ENCODE measurements at places on chromosomes 5 and 9. TPM values are rescaled to one million over a fixed set of nuclear protein-coding genes. Genes with fewer than 3 reads are reported as not detected.

ENG gene
- total RNA-seq = 17.7 TPM

- no peaks in the 10 kb centered on the region for H3K36me3 ChIP-seq
- no peak overlapping the region for H3K4me3 ChIP-seq
- no peaks in the 10 kb centered on the region for H3K4me1 ChIP-seq
- DNase-seq = no peak
These were observed 146.1 kb upstream of the SLC44A1 start for GRCh38 chr9:105098370-105098769.

DNA sequence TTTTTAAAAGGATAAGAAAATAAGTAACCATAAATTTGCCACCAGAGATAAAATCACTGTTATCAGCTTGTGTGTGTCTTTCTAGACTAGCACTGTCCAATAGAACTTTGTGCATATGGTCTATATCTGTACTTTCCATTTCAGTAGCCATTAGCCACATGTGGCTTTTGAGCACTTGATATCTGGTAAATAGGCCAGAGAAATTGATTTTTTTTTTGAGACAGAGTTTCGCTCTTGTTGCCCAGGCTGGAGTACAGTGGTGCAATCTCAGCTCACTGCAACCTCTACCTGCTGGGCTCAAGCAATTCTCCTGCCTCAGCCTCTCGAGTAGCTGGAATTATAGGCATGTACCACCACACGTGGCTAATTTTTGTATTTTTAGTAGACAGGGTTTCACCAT lies 17.8 kb downstream of the RBM27 start:
- H3K27me3 ChIP-seq = no peaks in the 10 kb centered on the region
- DNase-seq = no peak
- H3K4me3 ChIP-seq = no peak overlapping the region
- peaks cover 18% of the 10 kb centered on the region for H3K4me1 ChIP-seq
- H3K36me3 ChIP-seq = peaks cover 9% of the 10 kb centered on the region

- H3K27me3 ChIP-seq = no peaks in the 10 kb centered on the region
- H3K4me3 ChIP-seq = no peak overlapping the region
- no peaks in the 10 kb centered on the region for H3K36me3 ChIP-seq
- peaks cover 16% of the 10 kb centered on the region for H3K4me1 ChIP-seq
- peak; percentile 6 for DNase-seq
- peak overlapping the region; percentile 10 for H3K27ac ChIP-seq
These were observed 36.2 kb upstream of the ANKRD55 start for GRCh38 chr5:56269216-56269927.

DNA sequence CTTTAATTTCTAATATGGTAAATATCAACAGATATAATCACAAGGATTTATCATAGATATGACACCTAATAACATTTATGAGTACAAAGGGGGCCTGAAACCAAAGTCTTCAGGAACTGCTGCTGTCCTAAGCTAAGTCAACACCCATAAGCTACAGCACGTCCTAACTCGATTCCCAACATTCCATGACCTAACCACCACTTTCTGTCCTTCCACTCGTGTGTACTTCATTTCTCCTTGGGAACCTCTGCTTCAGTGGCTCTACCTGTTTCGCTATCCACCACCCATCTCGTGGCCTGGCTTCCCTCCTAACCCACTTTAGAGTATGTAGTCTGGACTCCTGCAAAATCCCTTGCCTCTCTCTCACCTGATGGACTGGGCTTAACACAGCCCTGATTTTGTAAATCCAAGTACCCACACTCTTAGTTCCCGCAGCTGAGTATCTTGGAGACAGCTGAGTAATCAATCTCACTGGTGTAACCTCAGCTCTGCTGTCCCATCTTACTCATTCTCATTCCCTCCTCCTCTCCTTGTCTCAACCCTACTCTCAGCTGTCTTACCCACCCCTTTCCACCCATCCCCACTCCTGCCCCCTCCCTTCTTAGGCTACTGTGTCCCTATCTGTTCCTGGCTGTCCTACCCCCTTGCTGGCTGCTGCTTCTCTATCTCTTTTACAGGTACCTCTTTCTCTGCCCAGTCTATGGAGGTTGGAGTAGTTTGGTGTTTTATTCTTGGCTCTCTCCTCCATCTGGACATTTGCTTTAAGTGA lies 101.8 kb downstream of the MAST4 start:
- no peak overlapping the region for H3K27ac ChIP-seq
- no peak for DNase-seq
- H3K36me3 ChIP-seq = no peaks in the 10 kb centered on the region
- H3K4me3 ChIP-seq = no peak overlapping the region

- H3K27me3 ChIP-seq = peaks cover 22% of the 10 kb centered on the region
- H3K4me1 ChIP-seq = peaks cover 2% of the 10 kb centered on the region
- H3K27ac ChIP-seq = no peak overlapping the region
- no peak for DNase-seq
These were observed 148.5 kb upstream of the PUM3 start for GRCh38 chr9:2992427-2992826.

- H3K27me3 ChIP-seq = no peaks in the 10 kb centered on the region
- peaks cover 10% of the 10 kb centered on the region for H3K36me3 ChIP-seq
- H3K27ac ChIP-seq = no peak overlapping the region
- no peak overlapping the region for H3K4me3 ChIP-seq
- peaks cover 22% of the 10 kb centered on the region for H3K4me1 ChIP-seq
These were observed 3.3 kb upstream of the MAN1B1 start for GRCh38 chr9:137083394-137084004.

DNA sequence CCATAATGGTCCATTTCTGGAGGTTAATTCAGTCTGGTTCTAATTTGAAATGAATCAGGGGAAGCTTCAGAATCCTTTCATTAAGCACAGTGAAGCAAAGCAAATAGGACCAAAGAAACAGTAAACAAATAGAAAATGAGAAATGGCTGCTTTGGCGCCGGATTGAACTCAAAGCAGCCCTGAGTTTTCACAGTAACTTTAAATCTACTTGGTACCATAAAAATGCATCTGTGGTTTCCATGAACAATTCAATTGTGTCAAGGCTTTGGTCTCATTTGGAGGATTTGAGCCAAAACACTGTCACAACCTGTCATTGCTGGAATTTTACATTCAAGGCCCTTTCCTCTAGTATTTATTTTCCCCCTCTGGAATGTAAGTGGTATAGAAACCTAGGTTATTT lies 25.9 kb upstream of the DAPK1 start:
- no peak overlapping the region for H3K27ac ChIP-seq
- no peaks in the 10 kb centered on the region for H3K36me3 ChIP-seq
- H3K4me1 ChIP-seq = peaks cover 7% of the 10 kb centered on the region
- H3K27me3 ChIP-seq = peaks cover 6% of the 10 kb centered on the region
- DNase-seq = no peak

- H3K27me3 ChIP-seq = peaks cover 9% of the 10 kb centered on the region
- DNase-seq = no peak
- no peaks in the 10 kb centered on the region for H3K4me1 ChIP-seq
- H3K4me3 ChIP-seq = no peak overlapping the region
- no peaks in the 10 kb centered on the region for H3K36me3 ChIP-seq
These were observed 187.0 kb upstream of the TRPM3 start for GRCh38 chr9:71308454-71308853.

TEX48 gene
- total RNA-seq = 0.70 TPM

DNA sequence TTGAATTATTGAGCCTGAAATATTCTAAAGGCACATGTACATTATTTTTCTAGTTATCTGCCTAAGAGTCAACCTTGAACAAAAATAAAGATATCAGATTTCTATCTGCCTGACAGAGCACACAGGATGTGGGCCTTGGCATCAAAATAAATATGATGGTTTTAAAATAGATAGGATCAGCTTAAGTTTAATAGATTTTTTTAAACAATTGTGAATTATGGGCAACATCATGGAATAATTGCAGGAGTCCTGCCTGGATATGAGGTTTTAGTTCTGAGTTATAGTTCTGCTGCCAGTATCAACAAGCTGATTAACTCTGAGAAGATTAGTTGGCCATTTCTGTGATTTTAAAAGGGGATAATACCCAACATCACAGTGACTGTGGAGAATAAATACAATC lies 107.0 kb upstream of the PCA3 start:
- DNase-seq = no peak
- H3K27ac ChIP-seq = no peak overlapping the region
- H3K4me1 ChIP-seq = peaks cover 22% of the 10 kb centered on the region
- peaks cover 4% of the 10 kb centered on the region for H3K27me3 ChIP-seq
- no peaks in the 10 kb centered on the region for H3K36me3 ChIP-seq
- no peak overlapping the region for H3K4me3 ChIP-seq

- H3K4me3 ChIP-seq = no peak overlapping the region
- peaks cover 13% of the 10 kb centered on the region for H3K27me3 ChIP-seq
- no peaks in the 10 kb centered on the region for H3K4me1 ChIP-seq
- H3K27ac ChIP-seq = no peak overlapping the region
- no peak for DNase-seq
- no peaks in the 10 kb centered on the region for H3K36me3 ChIP-seq
These were observed 166.3 kb downstream of the C5orf15 start for GRCh38 chr5:133801955-133802751.

GRCh38 chr9:116368680-116369079 lies 215.1 kb downstream of the PAPPA start:
- DNase-seq = no peak
- H3K4me1 ChIP-seq = no peaks in the 10 kb centered on the region
- no peaks in the 10 kb centered on the region for H3K36me3 ChIP-seq
- no peak overlapping the region for H3K27ac ChIP-seq

CTXN3 gene
- total RNA-seq = not detected

DNA sequence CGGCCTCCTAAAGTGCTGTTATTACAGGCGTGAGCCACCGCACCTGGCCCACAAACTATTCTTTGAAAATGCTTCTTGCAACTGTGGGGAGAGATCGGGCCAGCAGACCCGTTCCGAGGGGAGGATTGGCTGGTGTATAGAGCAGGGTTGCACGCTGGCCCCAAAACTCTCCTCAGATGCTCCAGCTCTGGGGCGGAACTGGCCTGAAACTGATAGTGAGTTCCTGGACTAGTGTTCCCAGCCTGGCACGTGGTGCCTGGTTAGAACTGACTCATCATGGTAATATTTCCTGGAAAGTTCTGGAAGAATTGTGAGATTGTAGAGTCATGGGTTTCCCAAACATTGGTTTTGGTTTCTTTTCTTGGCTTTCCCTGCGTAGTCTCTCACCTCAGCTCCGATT lies 120.5 kb downstream of the FBXL7 start:
- no peak overlapping the region for H3K4me3 ChIP-seq
- H3K27ac ChIP-seq = no peak overlapping the region
- H3K36me3 ChIP-seq = no peaks in the 10 kb centered on the region

DDX4 gene
- total RNA-seq = not detected

CDH12 gene
- total RNA-seq = not detected

- H3K4me3 ChIP-seq = no peak overlapping the region
- no peak for DNase-seq
- no peaks in the 10 kb centered on the region for H3K27me3 ChIP-seq
- no peak overlapping the region for H3K27ac ChIP-seq
- H3K36me3 ChIP-seq = peaks cover 39% of the 10 kb centered on the region
These were observed 106.1 kb downstream of the UBAP2 start for GRCh38 chr9:33942471-33943083.

MARCHF3 gene
- 8.1 TPM for total RNA-seq

RBM22 gene
- 71.7 TPM for total RNA-seq

DNA sequence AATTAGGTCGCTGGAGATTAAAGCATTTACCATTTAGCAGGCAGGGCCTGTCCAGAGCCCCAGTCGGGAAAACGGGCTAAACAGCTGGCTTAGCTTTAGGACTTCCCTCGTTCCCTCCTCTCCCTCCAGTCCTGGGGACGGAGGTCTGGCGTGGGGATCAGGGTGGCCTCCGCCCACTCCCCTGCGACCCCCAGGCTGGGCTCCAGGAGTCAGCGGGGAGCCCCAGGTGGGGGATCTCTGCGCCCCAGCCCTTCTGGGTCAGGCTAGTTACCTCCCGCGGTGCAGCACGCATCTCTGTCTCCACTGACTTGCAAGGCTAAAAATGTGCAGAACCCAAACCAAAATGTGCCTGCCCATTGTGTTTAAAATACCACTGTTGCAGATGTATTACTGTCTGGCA lies 16.2 kb upstream of the CAMSAP1 start:
- H3K27me3 ChIP-seq = no peaks in the 10 kb centered on the region
- no peak for DNase-seq
- H3K4me3 ChIP-seq = no peak overlapping the region
- H3K4me1 ChIP-seq = peaks cover 21% of the 10 kb centered on the region
- H3K27ac ChIP-seq = no peak overlapping the region

- no peak for DNase-seq
- peaks cover 2% of the 10 kb centered on the region for H3K36me3 ChIP-seq
- H3K27ac ChIP-seq = no peak overlapping the region
- no peaks in the 10 kb centered on the region for H3K4me1 ChIP-seq
- H3K4me3 ChIP-seq = no peak overlapping the region
- H3K27me3 ChIP-seq = no peaks in the 10 kb centered on the region
These were observed 153.4 kb upstream of the POU5F2 start for GRCh38 chr5:93894601-93895354.

DNA sequence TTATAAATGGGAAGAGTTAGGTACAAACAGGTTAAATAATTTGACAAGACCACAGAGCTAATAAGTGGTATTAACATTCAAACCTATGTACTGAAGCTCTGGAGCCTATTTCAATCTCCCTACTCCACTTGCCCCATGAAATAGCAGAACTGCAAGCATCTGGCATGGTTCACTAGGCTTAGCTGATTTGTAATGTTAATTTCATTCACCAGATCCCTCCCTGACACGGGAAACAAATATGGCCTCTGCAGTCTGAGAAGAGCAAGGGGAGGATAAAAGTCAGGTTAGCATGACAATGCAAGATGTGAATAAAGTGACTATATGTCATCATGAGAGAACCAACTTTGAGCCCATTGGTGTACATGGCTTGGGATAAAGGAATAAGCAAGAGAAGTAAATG lies 428.8 kb downstream of the BRINP1 start:
- H3K4me3 ChIP-seq = no peak overlapping the region
- no peaks in the 10 kb centered on the region for H3K4me1 ChIP-seq
- no peak overlapping the region for H3K27ac ChIP-seq
- no peaks in the 10 kb centered on the region for H3K36me3 ChIP-seq
- no peak for DNase-seq

GRCh38 chr9:94153905-94154304 lies 69.6 kb downstream of the PTPDC1 start:
- peaks cover 19% of the 10 kb centered on the region for H3K4me1 ChIP-seq
- peak overlapping the region; percentile 69 for H3K27ac ChIP-seq
- no peak overlapping the region for H3K4me3 ChIP-seq
- no peak for DNase-seq
- H3K27me3 ChIP-seq = no peaks in the 10 kb centered on the region

DBN1 gene
- 100 TPM for total RNA-seq

FUT7 gene
- total RNA-seq = not detected

- no peak overlapping the region for H3K4me3 ChIP-seq
- no peak for DNase-seq
- H3K36me3 ChIP-seq = no peaks in the 10 kb centered on the region
- no peak overlapping the region for H3K27ac ChIP-seq
- no peaks in the 10 kb centered on the region for H3K27me3 ChIP-seq
These were observed 339.5 kb upstream of the RFX3 start for GRCh38 chr9:3865141-3865772.

WNT8A gene
- total RNA-seq = not detected

- peaks cover 3% of the 10 kb centered on the region for H3K27me3 ChIP-seq
- no peak overlapping the region for H3K27ac ChIP-seq
- peaks cover 4% of the 10 kb centered on the region for H3K36me3 ChIP-seq
- H3K4me1 ChIP-seq = peaks cover 10% of the 10 kb centered on the region
- H3K4me3 ChIP-seq = no peak overlapping the region
These were observed 33.8 kb downstream of the TSTD2 start for GRCh38 chr9:97599314-97599846.
